Lung microvascular endothelial cell (primary cell): ENCODE measurements at places on chromosomes 7 and 10. TPM values are rescaled to one million over a fixed set of nuclear protein-coding genes. Genes with fewer than 3 reads are reported as not detected.
A peak's percentile ranks its signal among the peaks of the same experiment; 100 is the strongest.

DNA sequence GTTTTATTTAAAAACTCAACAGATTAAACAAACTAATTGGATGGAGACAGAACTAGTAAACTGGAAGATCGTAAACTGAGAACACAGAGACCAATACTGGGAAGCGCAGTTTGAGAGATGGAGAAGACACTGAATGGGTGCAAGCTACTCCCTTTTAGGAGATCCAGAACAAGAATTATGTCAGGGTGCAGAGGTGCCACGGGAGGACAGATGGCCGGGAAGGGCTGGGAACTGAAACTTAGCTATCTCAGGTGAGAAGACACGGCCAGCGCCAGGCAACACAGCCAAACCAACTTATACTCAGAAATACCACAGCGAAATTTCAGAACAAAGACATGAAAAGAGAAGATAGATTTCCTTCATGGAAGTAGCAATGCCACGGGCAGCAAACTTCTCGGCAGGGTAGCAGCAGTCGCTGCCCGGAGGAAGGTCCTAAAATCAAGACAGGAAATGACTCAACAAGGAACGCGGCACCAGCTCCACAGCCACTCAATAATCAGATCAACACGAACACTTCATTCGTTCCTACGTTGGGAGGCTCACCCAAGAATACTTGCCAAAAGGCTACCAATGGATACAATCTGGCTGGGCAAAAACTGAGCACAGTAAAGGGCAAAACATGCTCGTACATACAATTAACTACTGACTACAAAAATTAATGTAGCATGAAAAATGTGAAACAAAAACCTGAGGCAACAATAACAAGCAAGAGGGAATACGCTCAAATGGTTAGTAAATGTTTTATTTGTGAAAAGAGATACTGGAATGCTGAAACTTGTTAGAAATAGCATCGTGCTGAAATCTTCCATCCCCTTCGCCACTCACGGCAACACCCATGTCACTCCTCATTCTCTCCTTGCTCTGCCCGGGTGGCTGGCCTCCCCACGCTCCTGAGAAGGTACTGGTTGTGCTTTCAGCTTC lies 2.2 kb upstream of the LRRC27 start:
- DNase-seq, result peak; percentile 79

GRCh38 chr7:41052736-41053135 lies 650.2 kb downstream of the INHBA start:
- no peak for DNase-seq

DNA sequence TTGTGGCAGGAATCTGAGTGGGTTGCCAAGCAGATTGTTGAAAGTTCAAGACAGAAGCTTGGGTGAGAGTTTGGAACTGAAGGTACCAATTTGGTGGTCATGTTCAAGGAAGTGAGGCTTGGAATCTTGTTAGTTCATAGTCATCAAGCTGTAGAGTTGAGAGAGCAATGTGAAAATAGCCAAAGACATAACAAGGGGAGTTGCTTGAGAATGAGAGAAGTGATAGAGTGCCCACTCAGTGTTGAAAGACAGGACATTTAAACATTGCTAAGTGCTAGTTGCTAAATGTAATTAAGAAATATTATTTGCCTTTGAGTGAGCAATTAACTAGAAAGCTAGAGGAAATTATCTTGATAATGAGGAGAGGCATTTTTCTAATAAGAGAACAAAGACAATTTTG lies 17.0 kb downstream of the ITGB8 start:
- no peak for DNase-seq

DNA sequence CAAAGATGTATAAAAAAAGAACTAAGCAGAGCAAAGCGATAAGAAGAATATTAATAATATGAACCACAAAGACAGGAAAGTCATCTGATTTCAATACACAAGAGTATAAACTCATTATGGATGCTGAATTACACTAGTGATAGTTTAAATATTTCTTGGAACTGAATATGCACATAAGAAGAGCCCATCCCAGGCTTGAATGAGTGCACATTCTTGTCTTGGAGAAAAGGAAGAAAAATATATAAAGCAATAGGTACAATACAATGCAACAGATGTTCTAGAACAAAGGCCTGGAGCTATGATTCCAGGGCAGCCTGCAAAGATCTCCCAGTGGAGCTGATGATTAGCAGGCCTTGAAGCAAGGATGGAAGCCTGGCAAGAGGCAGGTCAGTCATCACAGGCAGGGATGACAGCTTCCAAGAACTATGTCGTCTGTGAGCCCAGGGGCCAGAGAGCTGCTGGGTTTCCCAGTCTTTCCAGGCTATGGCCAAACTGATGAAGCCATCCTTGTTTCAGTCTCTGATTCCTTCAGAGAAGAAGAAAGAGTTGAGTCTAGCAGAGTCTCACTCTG lies 277.6 kb downstream of the KCNMA1 start:
- no peak for DNase-seq

DNA sequence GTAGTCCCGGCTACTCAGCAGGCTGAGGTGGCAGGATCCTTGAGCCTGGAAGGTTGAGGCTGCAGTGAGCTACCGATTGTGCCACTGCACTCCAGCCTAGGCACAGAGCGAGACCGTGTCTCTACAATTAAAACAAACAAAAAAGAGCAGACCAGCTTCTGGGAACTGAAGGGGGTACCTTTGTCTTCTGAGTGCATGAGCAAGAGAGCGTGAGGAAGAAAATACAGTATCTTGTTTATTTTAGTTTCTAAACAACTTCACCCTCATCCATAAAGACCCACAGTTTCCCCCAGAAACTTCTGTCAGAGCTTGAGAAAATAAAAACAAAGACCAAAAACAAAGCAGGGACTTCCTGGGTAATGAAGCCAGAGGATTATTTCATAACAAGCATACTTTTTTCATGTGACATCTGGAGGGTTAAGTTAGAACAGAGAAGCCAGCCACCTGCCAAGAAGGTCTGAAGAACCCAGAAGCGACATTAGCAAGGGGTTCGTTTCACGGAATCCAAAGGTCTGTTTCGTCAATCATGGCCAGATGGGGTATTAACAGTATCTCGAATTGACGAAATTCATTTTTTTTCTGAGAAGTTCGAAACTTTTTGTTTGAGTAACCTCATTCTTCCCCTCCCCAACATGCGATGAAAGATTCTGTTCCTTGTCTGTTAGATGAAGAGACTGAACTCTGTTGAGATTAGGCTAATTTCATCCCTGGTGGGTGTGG lies 10.2 kb upstream of the IL2RA start:
- no peak for DNase-seq

The BICC1 gene
- under 0.01 and 0.20 TPM in 2 replicates for total RNA-seq

GRCh38 chr10:102462512-102463054 lies 11.2 kb upstream of the C10orf95 start:
- DNase-seq, result no peak

The MRLN gene
- not detected in 2 replicates for total RNA-seq

The METTL2B gene
- 15.3 and 18.5 TPM in 2 replicates for total RNA-seq

- no peak for DNase-seq
Observed at GRCh38 chr10:85188770-85189484, 860.5 kb downstream of the CCSER2 start.

DNA sequence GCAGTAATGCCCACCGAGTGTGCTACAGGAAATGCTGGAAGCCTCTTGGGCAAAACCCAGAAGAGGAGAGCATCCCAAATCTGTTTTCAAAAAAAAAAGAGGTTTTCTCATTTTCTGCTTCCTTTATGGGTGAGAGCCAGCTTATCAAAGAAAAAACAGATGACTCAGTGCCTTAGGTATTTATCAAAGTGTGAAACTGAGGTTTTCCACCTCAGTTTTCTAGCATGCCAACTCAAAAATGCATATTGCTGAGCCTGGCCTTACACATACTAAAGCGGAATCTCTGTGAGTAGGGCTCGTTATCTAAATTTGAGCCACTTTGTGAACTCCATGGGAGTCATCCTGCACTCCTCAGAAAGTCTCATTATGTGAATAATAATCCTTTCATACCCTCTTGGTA lies 705.1 kb downstream of the SUGCT start:
- DNase-seq, result no peak

- DNase-seq, result no peak
Observed at GRCh38 chr10:61967298-61967697, 65.8 kb downstream of the ARID5B start.

- DNase-seq, result no peak
Observed at GRCh38 chr10:66737241-66737640, 188.6 kb upstream of the LRRTM3 start.

GRCh38 chr10:102313221-102313896 lies 68.0 kb downstream of the GBF1 start:
- DNase-seq, result no peak

The SORBS1 gene
- total RNA-seq, result 1.1 and 2.8 TPM in 2 replicates

The LRRC4 gene
- total RNA-seq, result 0.20 and 0.65 TPM in 2 replicates

DNA sequence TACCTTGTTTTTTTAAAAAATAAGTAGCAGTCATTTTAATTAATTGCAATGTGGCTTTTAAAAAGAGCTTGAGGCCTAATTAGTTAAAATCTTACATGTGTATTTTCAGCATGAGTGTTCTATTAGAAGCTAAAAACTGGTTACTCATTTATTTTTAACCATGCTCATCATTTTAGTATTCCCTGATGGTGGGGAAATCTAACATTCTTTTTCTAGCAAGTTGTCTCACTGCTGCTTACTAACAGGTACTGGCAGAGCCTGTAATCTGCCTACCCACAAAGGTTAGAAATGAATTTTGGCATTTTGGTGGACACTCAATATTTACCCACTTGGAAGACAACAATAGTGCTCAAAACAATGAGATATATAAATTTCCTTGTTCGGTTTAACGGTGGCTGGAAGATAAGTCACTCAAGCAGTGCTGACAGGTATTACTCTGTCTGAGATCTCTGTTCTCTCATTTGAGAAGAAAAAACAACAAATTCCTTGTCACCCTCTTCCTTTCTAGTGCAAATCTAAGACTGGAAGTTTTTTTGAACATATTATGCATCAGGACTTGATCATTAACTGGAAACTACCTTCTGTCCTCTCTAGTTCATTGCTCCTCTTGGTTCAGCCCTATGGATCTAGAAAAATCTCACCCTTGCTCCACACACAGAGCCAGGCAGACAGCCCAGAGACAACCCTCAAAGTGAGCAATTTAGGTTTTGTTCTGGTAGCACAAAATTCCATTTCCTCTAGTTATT lies 83.3 kb downstream of the VWDE start:
- no peak for DNase-seq

DNA sequence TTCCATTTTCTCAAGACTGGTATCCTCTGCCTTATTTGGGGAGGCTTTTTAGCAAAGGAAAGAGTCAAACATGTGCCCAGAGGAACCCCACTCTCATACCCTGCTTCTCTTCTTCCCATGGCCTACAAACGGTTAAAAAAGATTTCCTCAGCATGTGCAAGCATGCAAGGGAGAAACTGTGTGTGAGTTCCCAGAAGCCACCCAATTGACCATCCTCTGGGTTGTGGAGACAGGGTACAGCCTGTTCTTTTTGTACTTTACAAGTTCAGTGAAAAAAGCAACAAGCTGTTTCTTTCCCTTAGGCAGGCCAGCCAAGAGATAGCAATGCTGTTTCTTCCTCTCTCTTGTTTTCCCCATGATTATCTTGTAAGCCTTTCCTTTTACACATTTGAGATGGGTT lies 68.8 kb upstream of the MTPN start:
- DNase-seq, result no peak

DNA sequence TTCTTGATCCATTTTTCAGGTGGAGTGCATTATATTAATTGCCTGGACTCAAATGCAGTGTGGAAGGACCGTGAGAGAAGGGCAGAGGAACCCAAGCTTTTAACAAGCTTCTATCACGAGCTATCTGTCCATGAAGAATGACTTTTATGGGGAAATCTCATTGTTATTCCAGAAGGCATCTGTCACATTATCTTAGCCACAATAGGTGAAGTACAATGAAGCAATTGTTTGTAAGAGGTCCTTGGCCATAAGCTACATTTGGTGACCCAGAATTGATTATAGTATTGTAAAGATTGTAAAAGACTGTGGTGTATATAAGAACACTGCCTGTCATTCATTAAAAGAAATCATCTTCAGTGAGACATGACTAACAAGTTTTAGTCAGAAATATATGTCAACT lies 58.6 kb upstream of the RELN start:
- DNase-seq, result no peak

DNA sequence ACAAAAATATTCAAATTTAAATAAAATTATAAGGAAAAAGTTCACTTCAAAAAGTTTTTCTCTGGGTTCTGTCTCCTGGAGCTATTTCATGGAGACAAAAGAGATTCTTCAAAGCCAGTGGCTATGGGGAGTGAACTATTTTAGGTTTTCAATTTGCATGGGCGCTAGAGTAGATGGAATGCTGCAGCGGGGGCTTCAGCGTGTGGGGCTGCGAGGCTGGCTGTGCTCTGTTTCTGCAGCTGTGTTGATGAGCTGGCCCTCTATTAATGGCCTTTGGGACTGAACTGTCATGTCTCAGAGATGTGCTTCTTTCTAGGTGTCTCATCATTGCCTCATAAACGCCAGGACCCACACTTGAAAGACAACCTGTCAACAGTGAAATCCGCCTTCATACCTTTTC lies 108.4 kb upstream of the NPY start:
- no peak for DNase-seq

GRCh38 chr10:47360419-47361040 lies 12.4 kb downstream of the RBP3 start:
- no peak for DNase-seq

DNA sequence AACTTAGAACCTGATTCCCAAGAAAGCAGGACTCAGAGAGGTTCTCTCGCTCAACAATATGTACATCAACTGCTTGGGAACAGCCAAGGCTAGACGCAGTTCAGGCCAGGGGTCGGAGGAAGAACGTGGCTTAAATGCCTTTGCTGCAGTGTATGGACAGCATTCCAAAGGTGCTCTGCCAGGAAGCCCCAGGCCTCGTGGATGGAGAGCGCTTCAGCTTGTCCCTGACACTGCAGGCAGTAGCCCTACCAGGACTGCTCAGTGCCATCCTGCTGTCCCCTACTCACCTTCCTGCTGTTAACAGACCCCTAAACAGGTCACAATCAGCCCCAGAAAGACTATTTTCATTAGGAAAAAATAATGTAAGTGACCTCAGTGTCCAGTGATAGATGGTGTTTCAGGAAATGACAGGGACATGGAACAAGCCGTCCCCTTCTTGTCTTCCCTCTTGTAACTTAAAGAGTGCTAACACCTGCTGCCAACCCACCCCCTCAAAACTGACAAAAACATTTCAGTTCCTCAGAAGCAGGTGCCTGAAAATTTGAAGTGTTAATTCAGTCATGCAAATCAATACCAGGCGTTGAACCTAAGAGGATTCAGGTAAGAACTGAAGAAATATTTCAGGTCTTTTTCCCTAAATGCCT lies 16.5 kb downstream of the CREB3L2 start:
- DNase-seq, result no peak

- no peak for DNase-seq
Observed at GRCh38 chr7:131047651-131048304, 279.9 kb upstream of the MKLN1 start.

GRCh38 chr10:113007343-113007771 lies 57.3 kb downstream of the TCF7L2 start:
- no peak for DNase-seq

The PLOD3 gene
- 34.4 and 38.3 TPM in 2 replicates for total RNA-seq

- no peak for DNase-seq
Observed at GRCh38 chr10:78752221-78752620, 316.5 kb upstream of the ZMIZ1 start.
